ENCODE measurements at places on chromosomes 5 and 9.

GRCh38 chr9:21782205-21782604 is 20.2 kb upstream of the MTAP start:
- DNase-seq = no peak

GRCh38 chr9:7579351-7579750 is 220.2 kb downstream of the DMAC1 start:
- DNase-seq = no peak

DNA sequence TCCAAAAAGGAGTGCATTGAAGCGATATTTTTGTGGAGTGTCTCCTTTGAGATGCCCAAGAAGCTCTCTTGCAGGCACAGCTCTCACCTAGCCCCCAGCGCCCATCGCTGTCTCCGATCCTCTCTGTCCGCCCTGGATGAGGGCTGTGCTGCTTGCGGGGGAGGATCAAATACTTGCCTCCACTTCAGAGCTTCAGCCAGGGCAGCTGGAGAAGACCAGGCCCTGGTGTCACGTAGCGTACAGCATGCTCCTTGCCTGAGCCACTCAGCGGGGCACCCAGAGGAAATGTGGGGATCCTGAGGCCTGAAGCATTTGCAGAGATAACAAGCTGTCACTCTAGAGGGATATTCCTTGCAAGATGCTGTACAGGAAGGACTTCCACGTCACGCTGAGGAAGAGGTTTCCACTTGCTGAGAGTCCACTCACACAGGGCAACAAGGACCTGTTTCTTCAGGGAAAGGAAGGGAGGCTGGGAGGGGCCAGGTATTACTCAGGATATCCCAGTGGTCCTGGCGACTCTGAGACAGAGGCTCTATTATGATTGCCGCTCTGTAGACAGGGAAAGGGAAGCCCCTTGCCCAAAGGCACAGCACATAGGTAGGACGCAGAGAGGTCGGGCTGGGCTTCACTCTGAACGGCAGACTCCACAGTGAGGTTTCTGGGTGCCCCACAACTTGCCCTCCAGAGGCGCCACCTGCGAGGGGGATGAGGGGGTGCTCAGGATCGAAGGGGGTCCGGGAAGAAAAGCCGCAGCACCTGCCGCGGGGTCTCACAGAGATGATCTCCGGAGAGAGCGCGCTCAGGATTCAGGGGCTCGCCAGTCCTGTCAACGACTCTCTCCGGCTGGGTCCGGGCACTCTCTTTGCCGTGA is 64.0 kb downstream of the CRB2 start:
- DNase-seq = no peak

- no peak for DNase-seq
Observed at GRCh38 chr5:58804291-58804690, 221.4 kb downstream of the RAB3C start.

- DNase-seq = no peak
Observed at GRCh38 chr9:133117271-133118178, 3.5 kb downstream of the RALGDS start.

GRCh38 chr5:178237431-178238312 is 5.1 kb upstream of the PHYKPL start:
- DNase-seq = no peak

DNA sequence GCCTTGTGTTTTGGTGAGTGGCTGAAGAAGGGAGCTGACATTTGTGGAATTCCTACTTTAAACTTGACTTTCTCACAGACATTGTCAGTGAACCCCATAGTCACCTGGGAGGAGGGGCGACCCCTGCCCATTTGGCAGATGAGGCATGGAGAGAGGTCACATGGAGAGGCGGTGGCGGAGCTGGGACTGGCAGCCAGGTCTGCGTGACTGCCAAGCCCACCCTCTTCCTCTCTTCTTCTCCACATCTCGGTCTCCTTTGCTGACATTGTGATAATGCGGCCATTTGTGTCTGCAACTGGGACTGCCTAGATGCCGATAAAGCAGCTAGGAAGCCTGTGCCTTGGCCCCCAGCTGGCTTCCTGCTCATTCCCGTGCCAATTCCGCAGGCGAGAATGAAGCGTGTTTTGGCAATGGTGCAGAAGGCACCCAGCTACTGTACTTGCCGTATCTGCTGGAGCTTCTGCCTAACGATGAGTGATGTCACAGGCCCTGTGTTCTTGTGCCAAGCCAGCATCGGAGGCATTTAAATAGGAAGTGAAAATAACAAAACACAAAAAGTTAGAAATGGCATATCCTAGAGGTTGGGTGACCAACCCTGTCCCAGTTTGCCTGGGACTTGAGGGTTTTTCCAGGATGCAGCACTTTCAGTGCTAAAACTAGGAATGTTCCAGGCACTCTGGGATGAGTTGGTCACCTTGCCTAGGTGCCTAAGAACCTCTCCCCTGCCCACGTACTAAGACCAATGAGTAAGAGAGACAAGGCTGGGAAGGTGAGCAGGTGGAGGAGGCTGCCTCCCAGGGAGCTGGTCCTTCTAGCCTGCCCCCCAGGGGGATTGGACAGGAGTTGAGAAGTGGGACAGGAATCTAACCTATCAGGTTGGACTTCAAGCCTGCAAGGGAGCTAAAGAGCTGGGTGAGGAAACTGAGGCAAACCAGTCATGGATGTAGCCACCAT is 23.6 kb downstream of the OLFML2A start:
- DNase-seq = no peak

GRCh38 chr5:3837506-3837905 is 241.9 kb downstream of the IRX1 start:
- DNase-seq = no peak

DNA sequence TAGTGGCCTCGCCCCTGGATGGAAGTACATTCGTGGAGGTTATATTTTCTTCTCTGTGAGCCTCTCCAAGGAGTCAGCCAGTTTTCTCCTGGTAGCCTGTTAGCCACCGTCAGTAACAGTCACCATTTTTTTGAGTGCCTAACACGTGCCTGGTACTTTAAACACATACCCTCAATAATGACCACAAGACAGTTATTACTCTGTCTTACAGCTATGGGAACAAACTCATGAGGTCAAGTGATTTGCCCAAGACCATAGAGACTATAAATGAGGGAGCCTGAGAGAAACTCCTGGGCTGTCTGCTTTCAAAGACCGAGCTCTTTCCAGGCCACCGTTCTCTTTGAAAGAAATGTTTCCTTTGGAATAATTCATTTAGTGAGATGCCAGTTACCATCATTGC is 90.4 kb downstream of the PALM2AKAP2 start:
- no peak for DNase-seq

DNA sequence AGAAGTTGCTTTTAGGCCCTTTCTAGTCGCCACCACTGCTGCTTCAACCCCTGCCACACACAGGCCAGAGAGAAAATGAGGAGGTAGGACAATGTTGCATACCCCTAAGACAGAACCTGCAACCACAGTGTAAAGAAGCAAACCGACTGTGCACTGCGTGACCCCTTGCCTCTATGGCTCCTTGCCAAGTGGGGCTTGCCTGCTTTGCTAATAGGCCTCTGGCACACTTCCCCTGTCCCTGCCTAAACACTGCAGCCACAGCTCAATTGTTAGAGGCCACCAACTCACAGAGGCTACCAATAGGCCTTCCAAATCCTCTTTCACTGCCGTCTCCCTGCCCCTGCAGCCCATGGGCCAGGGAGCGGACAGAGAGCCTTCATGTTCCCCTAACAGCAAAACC is 280.1 kb downstream of the CDH10 start:
- no peak for DNase-seq

DNA sequence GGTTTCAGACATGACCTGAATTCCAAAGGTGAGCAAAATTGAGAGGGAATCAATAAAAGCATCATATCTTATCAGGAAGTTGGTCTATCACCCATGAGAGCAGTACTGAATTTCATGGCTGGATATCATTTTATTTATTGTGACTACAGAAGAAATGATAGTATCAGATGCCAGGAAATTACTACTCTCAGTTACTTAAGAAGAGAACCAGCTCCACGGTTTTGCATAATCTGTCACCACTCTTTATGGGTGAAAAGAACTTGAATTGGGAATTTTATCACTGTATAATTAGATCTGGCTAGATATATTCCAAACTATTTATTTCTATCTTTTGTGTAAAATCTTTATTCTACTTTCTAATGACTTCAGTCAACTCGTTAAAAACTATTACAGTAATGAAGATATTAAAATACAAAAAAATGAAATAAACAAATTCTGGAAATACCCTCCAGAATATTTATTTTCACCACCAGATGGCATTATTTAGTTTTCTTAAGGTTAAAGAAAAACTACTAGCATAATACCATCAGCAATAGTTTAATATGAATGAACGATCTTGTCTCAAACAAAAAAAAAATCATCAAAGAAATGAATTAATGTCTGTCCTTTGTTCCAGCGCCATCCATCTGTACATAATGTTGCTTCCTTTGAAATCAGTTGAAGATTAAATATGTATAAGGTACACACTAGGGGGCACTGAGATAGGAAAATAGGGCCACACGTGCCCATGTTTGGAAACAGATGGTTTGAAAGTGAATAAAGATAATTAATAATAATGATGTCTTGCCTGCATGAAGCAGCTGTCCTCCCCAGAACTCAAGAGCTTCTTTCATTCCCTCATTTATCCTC is 84.7 kb upstream of the SLCO6A1 start:
- no peak for DNase-seq

- no peak for DNase-seq
Observed at GRCh38 chr5:68027519-68027918, 188.0 kb upstream of the PIK3R1 start.

GRCh38 chr5:61301341-61302199 is 30.5 kb upstream of the ZSWIM6 start:
- no peak for DNase-seq

DNA sequence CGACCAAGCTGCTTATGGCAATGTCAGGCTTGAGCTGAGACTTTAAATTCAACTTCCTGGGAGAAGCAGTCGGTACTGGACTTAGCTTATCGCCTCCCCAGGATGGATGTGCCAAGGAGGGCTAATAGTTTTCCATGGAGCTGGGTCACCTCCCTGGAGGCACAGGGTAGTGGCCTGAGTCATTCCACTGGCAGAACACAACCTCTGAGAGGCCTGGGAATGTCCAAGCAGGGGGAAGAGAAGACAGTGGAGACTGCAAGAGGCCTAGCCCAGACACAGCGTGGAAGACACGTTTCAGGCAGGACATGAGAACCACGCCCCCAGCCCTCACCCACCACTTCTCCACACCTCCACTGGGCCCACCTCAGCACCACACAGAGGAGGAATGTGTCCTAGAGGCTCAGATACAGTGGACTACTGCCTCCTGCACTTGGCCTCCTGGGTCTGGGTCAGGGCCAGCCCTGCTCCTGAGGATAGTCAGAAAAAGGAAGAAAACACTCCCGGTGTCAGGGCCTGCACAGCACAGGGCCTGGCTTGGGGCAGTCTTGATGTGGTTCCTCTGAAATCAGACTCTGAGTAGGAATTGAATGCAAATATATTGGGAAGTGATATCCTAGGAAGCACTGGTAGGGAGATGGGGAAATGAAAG is 171.8 kb downstream of the FSTL4 start:
- no peak for DNase-seq

GRCh38 chr9:6669881-6670280 is 24.4 kb upstream of the GLDC start:
- DNase-seq = no peak

DNA sequence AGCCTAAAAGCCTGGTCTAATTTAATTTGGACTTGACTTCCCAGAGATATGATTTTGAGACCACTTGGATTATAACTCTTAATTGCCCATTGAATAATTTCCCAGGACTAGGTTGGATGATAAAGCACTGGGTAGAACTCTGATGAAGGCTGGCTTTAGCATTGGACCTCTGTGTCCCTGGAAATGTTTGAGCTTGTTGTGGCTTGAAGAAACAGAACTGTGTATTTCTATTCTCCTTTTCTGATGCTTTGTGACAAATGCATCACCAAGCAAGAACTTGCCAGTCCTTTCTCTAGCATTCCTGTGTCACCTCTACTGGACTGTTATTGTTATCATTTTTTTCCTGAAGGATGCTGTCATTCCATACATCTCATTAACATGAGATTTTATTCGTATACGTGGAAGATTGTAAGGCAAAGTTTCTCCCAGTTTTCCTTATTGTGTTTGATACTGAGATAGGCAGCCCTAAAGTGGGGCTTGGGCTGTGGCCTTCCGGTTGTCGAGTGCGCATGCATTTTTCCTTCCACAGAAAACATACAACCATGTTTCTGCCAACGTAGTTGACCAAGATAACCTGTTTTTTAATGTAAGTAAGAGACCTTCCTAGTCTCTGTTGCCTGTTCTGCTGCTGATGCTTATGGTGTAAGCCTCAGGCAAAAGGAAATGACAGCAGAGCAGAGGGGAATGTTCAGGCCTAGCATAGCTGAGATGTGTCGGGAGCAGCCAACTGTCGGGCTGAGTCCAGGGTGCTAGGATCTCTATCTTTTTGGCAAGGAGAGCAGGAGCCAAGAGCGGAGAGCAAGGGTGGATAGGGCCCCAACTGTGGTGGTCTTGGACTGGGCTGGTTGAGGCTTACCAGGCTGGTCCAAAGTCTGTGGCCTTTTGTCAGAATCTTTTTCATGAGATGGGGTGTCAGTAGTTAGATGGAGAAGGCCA is 2.3 kb downstream of the NTRK2 start:
- no peak for DNase-seq

DNA sequence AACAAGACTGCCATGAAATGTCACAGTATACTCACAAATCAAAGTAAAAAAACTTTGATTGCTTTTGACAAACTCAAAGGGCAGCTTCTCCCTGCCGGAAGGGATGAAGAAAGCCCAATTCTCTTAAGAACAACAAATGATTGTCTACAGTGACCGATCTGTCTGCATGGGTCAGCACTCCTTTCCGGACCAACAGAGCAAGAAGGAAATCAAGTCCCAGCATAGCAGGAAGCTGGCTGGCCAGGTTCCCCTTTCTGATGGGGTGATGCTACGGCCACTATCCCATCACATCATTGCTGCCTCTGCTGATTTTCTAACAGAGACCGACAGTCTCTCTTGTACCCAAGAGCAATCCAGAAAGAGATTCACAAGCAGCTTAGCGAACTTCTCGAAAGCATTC is 692 bp downstream of the C1QTNF3 start:
- DNase-seq = no peak

DNA sequence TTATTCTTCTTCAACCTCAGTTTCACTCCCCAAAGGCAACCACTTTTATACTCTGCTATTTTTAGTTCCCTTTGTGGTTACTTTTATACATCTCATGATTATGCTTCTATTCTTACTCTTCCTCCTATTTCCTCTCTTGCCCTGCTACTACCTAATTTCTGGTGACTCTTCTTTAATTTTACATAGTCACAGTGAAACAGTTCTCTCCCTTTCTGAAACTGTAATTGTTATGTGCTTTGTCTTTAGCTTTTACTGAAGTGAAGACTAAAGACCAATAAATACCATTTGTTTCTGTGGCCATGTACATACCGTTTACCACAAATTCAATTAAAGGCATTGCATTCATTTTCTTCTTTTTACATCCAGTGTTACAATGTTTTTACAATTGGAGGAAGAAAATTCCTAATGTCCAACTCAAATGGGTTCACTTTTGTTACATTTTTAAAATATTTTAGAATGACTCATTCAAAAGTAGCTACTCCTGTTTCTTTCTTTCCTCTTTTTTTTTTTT is 410.6 kb downstream of the PSAT1 start:
- DNase-seq = no peak

DNA sequence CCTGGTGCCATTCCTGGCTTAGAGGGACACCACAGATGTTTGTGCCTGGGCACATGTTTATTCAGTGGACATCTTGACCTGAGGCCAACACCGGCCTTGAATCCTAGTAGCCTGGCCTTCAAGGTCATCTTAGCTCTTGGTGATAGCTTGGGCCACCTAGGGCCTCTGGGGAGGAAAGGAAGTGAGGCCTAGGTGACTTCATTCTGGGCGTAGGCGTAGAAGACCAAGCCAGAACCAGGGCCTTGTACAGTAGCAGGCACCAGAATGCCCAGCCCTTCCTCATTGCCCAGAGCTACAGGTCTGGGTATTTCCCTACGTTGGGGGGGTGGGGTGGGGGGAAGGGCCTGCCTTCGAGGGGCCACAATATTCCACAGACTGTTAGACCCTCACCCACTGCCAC is 33.8 kb downstream of the WNK2 start:
- no peak for DNase-seq
